Neural cell (in vitro differentiated cells): ENCODE measurements at places on chromosomes 6 and 20. TPM values are rescaled to one million over a fixed set of nuclear protein-coding genes. Genes with fewer than 3 reads are reported as not detected.

The LY86 gene
- not detected in 2 replicates for polyA plus RNA-seq

The THEMIS gene
- 0.22 TPM in 1 of 2 replicates, not detected in the other for polyA plus RNA-seq

The GABRR1 gene
- polyA plus RNA-seq, result 0.36 TPM in 1 of 2 replicates, not detected in the other

The C6orf15 gene
- not detected in 2 replicates for polyA plus RNA-seq

The BANF2 gene
- polyA plus RNA-seq, result not detected in 2 replicates

The CNR1 gene
- polyA plus RNA-seq, result 493 and 512 TPM in 2 replicates

The HM13 gene
- 93.1 and 95.4 TPM in 2 replicates for polyA plus RNA-seq

The DNAH8 gene
- 0.07 and 0.10 TPM in 2 replicates for polyA plus RNA-seq

The BPIFB4 gene
- polyA plus RNA-seq, result not detected in 2 replicates

The HTR1B gene
- 0.19 and 0.58 TPM in 2 replicates for polyA plus RNA-seq

The TAGAP gene
- polyA plus RNA-seq, result not detected in 2 replicates
